ENCODE measurements at places on chromosomes 5 and 9.

DNA sequence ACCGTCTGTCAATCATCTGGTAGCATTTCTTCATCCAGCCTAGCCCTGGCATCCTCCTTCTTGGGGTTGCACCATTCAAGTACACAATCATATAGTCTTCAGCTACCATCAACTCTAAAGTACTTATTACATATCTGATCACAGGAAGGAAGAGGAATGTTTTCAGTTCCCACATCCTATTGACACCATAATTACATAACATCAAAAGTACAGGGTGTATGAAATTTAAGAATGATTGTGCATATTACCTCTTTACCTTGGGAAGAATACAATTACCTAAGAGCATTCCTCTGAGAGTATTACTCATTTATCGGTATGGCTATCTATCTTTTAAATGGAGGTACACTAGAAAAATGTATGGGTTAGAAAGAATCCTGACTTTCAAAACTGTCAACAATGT, 126.8 kb upstream of the PCA3 start:
- no peak for DNase-seq

GRCh38 chr9:81344366-81344765, 345.0 kb downstream of the TLE1 start:
- DNase-seq = no peak

GRCh38 chr9:18422296-18423036, 51.5 kb upstream of the ADAMTSL1 start:
- no peak for DNase-seq

DNA sequence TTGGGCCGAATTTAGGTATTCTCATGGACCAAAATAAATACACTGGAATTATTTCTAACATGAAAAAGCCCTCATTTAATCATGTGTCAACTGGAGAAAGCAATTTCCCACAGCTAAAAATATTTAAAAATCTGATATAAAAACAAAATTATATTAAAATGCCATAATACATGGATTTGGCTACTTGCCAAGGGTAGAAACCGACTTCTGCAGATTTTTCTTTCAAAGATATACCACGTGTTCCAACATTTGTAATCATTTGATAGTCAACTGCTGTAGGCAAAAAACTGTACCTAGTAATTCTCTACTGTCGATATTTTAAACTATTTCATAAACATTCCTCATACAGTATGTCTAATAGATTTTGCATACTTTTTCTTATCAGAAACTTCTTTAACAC, 237.6 kb downstream of the FBXL17 start:
- no peak for DNase-seq

GRCh38 chr9:81108821-81109220, 580.5 kb downstream of the TLE1 start:
- no peak for DNase-seq

GRCh38 chr5:74539986-74540385, 100.5 kb downstream of the ENC1 start:
- DNase-seq = no peak

DNA sequence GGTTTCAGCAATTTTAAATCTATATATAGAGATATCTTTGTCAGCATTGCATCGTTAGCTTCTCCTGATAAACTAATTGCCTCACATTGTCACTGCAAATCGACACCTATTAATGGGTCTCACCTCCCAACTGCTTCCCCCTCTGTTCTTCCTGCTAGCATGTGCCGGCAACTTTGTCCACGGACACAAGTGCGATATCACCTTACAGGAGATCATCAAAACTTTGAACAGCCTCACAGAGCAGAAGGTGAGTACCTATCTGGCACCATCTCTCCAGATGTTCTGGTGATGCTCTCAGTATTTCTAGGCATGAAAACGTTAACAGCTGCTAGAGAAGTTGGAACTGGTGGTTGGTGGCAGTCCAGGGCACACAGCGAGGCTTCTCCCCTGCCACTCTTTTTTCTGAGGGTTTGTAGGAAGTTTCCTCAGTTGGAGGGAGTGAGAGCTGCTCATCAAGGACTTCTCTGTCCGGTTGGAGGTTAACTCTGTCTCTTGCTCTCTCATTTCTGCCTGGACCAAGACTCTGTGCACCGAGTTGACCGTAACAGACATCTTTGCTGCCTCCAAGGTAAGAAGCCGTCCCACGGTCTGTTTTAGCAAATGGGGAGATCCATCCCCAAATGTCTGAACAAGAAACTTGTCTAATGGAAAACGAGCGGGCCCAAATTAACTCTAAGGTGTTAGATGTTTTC, at the start of gene IL4:
TSS of gene IL4 (plus strand) at position 51 of the 692 bp plus-strand sequence. CDS start at position 113, 62 bp downstream.
- no peak for DNase-seq

DNA sequence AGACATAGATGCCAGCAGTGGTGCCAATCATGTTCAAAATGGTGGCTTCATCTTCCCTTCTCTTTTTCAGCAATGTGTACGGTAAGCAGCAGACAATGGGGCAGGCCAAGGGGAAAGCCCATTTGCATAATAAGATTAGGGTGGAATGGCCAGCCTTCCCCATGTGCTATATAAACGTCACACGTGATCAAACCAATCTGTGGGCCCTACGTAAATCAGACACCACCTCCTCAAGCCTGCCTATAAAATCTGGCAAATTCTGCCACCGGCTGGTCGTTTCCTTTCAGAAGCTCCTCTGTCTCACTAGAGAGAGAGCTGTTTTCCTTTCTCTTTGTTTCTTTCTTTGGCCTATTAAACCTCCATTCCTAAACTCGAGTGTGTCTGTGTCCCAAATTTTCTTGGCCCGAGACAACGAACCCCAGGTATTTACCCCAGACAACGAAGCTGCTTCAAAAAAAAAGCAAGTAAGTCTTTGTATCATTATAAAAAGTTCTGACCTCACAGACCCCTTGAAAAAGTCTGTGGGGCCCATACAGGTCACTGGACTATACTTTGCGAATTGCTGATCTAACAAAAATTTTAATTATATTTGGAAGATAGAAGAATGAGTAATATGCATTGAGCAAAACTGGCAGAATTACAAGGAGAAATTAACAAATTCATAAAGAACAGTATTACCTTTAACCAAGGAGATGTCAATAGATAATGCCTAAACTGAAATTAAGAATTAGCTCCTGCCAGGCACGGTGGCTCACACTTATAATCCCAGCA, 15.2 kb downstream of the ZBTB5 start:
- no peak for DNase-seq

GRCh38 chr9:98330831-98331230, 75.4 kb upstream of the TBC1D2 start:
- DNase-seq = no peak

- no peak for DNase-seq
Measured at GRCh38 chr5:81694726-81695125, 56.2 kb downstream of the SSBP2 start.

GRCh38 chr5:177300236-177300880, 3.2 kb downstream of the RAB24 start:
- peak; percentile 84 for DNase-seq

- DNase-seq = no peak
Measured at GRCh38 chr5:124941051-124942049, 194.9 kb upstream of the ZNF608 start.

DNA sequence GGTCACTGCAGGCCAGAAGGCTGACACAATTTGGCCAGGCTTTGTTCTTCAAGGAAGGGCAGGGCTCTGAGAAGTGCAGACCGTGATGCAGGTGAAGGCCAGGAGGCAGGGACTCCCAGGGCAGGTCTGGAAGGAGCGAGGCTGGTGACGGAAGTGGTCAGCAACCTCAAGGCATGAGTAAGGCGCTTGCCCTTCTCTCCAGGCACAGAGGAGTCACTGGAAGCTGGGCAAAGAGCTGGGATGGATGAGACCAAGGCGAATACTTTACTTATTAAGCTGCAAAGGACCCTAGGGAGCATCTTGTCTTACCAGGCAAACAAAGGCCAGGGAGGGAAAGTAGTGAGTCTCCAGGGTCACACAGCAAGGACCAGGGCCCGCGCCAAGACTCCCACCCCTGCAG, 18.6 kb downstream of the IRF1 start:
- peak; percentile 54 for DNase-seq

- DNase-seq = peak; percentile 64
Measured at GRCh38 chr9:73152953-73153352, 1.3 kb downstream of the ANXA1 start.

DNA sequence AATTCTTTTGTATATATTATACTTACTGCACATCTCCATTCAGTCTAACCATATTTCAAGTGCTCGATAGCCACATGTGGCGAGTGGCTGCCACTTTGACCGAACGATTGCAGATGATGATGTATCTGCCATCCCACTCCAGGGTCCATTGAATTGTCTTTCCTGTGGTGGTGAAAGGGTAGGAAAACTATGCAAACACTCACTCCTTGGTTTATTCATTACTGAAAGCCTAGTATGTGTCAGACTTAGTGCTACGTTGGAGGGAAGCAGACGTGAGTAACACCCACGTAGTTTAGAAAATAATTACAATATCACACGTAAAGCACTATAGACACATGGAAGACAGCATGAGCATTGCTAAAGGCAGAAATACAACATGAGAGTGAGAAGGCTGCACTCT, 353.7 kb downstream of the CSNK1G3 start:
- no peak for DNase-seq

DNA sequence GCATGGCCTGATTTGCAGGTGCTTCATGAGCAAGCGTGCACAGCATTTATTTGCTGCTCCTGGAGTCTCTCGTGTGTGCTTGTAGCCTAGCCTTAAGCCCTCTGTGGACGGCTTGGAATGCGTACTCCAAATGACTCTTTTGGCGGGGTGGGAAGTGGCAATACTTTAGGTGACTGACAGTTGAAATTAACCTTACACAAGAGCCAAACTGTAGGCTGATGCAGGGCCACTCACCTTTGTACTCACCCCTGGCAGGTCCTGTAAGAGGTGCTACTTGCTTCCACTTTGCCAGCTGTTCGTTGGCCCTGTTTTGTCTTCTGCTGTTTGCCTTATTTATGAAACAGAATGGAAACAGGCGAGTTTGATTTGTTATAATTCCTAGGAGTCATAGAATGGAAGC, 22.9 kb downstream of the TENT4A start:
- no peak for DNase-seq

GRCh38 chr5:115413651-115414050, 117.2 kb upstream of the CCDC112 start:
- no peak for DNase-seq

DNA sequence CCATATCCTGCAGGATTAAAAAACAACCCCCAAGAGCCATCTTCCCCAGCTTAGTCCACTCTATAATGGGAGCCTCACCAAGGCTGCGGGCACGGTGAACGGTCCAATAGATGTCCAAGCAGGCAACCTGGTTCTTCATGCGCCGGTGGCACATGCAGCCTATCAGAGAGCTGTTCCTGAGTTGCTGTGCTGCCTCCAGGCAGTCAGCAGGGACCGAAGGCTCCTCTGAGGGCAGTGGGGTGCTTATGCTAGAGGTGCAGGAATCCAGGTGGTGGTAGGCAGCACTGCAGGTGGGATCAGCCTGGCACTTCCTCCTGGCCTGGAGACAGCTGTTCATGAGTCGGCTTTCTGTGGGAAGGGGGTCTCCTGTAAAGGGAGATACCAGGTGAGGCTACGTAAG, 10.2 kb downstream of the GFRA3 start:
- no peak for DNase-seq

GRCh38 chr9:28941856-28942255, 1368.6 kb upstream of the C9orf72 start:
- DNase-seq = no peak

GRCh38 chr5:139670369-139671095, 22.4 kb downstream of the CXXC5 start:
- peak; percentile 57 for DNase-seq

GRCh38 chr5:180644825-180645273, 4.6 kb downstream of the FLT4 start:
- no peak for DNase-seq

DNA sequence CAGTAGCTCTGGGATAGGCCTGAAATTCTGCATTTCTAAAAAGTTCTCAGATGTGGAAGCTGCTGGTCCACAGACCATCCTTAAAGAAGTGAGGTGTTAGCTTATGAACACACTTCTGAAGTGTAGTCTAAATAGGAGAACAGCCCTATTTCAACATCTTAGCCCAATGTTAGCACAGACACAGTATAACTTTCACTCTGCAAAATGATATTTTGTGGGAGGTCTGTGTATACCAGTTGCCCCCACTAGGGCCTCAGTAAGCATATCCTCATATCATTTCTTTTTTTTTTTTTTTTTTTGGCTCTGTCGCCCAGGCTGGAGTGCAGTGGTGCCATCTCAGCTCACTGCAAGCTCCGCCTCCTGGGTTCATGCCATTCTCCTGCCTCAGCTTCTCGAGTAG, 7.5 kb upstream of the HABP4 start:
- DNase-seq = peak; percentile 18

GRCh38 chr5:84303315-84303714, 81.4 kb downstream of the EDIL3 start:
- no peak for DNase-seq

DNA sequence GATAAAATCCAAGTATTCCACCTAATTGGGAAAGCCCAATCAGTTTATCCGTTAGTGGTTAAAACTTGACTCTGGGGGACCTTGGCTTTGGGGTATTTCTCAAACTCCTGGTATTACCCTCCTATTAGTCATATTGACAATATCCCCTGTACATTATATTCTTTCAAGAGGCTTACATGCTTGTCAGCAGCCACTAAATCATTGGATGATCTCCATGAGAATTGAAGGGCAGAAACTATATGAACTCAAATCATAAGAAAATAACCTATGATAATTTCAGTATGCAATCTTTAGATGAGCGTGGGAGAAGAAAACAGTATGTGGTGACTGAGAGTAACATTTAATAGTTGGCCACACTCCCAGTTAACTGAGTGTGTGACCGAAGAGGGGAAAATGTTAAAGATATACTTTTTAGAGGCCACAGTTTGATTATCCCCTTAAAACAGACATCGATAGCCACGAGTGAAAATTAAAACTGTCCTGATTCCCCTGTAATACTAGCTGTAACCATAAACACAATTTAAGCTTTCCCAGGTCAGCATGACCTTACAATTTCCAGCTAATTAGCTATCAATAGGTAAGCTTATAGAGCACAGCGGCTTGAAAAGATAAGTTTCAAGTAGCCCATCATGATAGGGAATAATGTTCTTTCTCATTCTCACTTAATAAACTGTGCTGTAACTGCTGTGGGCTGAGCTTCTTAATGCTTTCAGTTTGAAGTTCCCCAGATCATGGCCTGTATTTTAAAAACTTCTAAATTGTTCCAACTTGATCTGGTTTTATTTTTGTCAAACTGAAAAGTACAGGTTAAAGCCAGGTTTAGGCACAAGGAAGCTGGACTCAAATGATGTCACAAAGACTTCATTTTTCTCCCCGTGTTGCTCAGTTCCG, 58.6 kb downstream of the PUM3 start:
- no peak for DNase-seq

DNA sequence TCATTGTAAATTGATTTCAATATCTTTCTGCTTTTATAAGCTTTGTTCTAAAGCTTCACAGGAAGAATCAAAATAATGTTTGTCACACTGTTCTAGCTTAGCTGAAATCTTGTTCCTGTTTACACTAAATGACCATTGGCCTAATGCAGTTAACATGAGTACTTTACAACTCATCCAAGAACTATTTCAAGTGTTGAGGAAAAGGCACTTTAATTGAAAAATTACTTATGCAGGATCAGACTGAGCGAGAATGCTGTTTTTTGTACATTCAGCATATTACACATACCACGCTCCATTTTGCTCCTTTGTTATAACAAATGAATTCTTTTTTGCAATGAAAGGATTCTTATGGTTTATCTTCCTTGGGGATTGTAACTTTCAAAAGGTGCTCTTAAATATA, 22.4 kb upstream of the SMIM15 start:
- DNase-seq = no peak

GRCh38 chr9:123682746-123683145, 247.2 kb downstream of the DENND1A start:
- no peak for DNase-seq

GRCh38 chr5:109038209-109038840, 290.6 kb downstream of the FER start:
- no peak for DNase-seq

- DNase-seq = no peak
Measured at GRCh38 chr9:137313956-137314560, 12.0 kb upstream of the NRARP start.

GRCh38 chr5:40429258-40430100, 250.2 kb upstream of the PTGER4 start:
- no peak for DNase-seq
